Upper lobe of left lung (tissue), 6 donors: ENCODE measurements at places on chromosomes 1 and 21. TPM values are rescaled to one million over a fixed set of nuclear protein-coding genes. Genes with fewer than 3 reads are reported as not detected.
A peak's percentile ranks its signal among the peaks of the same experiment; 100 is the strongest.

Gene LINGO4
- 0.74 TPM for total RNA-seq

DNA sequence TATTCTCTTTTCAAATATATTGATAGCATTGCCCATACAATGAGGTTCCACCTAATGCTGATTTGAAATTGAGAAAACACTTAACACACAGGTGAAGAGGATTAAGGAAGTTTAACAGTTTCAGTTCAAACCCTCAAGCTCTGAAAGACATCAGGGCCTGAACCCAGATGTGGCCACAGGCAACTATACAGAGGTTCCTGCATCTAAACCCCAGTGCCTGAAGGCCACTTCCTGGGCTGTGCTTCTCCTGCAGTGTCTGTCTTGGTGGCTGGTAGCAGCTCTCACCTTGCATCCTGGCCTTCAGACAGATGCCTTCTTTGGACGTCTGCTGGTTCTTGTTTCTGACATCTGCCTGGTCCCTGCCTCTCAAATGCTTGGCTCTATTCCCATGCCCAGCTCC lies 25.1 kb upstream of the NGF start:
- no peaks in the 10 kb centered on the region for H3K36me3 ChIP-seq
- H3K27me3 ChIP-seq: no peaks in the 10 kb centered on the region
- no peak for DNase-seq
- no peaks in the 10 kb centered on the region for H3K4me1 ChIP-seq
- H3K27ac ChIP-seq: no peak overlapping the region

DNA sequence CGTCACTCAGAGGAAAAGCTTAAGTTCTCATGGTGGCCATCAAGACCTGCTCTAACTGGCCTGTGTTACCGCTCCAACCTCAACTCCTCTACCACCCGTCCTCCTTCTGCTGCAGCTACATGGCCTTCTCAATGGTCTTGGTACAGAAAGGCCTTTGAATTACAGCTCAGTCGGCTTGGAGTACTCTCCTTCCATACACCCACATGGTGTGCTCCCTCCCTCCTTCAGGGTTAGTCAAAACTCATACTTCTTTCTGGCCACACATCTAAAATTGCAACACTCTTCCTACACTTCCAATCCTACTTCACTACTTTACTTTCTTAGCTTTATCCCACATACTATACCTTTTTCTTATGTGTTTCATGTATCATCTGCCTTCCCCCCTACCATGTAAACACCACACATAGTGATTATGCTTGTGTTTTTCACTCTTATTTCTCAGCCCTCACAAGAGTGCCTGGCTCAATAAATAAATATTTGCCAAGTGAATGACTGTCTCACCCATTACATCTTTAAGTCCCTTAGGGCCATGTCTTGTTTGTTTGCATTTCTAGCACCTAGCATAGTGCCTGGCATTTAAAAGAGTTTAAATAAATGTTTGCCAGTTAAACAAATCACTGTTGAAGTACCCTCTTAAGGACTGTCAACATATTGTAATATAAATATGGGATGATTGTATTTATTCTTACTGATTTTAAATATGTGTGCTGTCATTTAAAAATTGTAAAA lies 37.6 kb upstream of the HMCN1 start:
- H3K4me1 ChIP-seq: peaks cover 5% of the 10 kb centered on the region
- DNase-seq: peak; percentile 22
- H3K4me3 ChIP-seq: no peak overlapping the region
- no peak overlapping the region for H3K27ac ChIP-seq
- H3K36me3 ChIP-seq: no peaks in the 10 kb centered on the region

GRCh38 chr1:159071970-159072582 lies 4.5 kb downstream of the AIM2 start:
- peaks cover 15% of the 10 kb centered on the region for H3K4me1 ChIP-seq
- no peaks in the 10 kb centered on the region for H3K27me3 ChIP-seq
- no peak for DNase-seq

DNA sequence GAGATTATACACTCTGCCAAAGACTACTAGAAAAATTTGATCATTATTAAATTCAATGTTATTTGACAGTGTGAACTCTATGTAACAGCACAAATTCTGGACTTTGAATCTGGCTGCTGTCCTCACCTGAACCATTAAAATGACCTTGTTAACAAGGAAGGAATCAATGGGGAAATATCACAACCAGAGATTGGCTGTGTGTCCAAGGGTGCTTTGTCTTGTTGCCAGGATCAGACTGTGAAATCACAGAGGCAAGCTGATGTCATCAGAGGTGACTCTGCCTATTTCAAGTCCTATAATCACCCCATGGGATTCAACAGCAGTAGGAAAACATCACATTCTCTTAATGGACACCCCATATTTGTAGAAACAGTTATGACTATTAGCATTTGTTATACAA lies 46.8 kb downstream of the ADAMTS5 start:
- no peaks in the 10 kb centered on the region for H3K27me3 ChIP-seq
- H3K4me3 ChIP-seq: no peak overlapping the region
- no peaks in the 10 kb centered on the region for H3K36me3 ChIP-seq
- no peaks in the 10 kb centered on the region for H3K4me1 ChIP-seq
- no peak for DNase-seq

- no peak overlapping the region for H3K27ac ChIP-seq
- H3K4me3 ChIP-seq: no peak overlapping the region
- no peaks in the 10 kb centered on the region for H3K4me1 ChIP-seq
- no peaks in the 10 kb centered on the region for H3K36me3 ChIP-seq
Measured at GRCh38 chr1:64100791-64101190, 102.6 kb upstream of the UBE2U start.

Gene CEP170
- 160 TPM for total RNA-seq

DNA sequence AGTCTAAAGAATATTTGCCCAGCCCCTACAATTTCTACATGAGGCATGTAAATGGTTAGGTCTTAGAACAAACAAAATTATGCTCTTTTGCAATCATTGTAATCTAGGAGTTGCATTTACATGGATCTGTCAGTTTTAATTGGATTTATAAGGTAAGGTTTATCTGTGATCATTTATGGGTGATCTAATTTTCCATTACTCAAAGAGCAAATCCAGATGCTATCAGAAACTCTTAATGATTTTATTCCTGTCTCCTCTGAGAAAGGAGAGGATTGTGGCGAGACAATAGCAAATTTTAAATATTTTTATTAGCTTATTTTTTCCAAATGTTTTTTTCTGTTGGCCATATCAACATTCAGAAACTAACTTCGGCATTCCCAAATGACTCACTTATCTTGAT lies 14.2 kb upstream of the NEGR1 start:
- H3K4me1 ChIP-seq: no peaks in the 10 kb centered on the region
- H3K27me3 ChIP-seq: no peaks in the 10 kb centered on the region
- DNase-seq: no peak
- no peak overlapping the region for H3K4me3 ChIP-seq
- H3K27ac ChIP-seq: no peak overlapping the region

- H3K27ac ChIP-seq: no peak overlapping the region
- DNase-seq: no peak
- H3K4me1 ChIP-seq: no peaks in the 10 kb centered on the region
- no peaks in the 10 kb centered on the region for H3K27me3 ChIP-seq
Measured at GRCh38 chr1:167899253-167899681, 14.7 kb downstream of the ADCY10 start.

DNA sequence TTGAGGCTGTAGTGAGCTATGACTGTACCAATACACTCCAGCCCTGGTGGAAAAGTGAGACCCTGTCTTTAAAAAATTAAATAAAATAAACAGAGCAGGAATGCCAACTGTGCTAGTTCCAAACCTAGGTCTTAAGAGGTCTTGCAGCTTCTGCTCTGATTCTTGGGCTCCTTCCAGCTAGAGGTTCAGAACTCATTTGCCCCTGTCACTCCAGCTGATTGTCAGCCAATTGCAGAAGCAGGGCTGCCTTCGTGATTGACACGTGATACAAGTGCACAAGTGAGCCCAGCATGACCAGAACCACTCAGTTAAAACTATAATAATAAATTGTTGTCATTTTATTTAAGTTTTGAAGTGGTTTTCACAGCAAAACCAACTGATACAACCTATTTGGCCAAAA lies 298.4 kb downstream of the USP25 start:
- no peaks in the 10 kb centered on the region for H3K27me3 ChIP-seq
- H3K36me3 ChIP-seq: no peaks in the 10 kb centered on the region
- H3K27ac ChIP-seq: no peak overlapping the region
- no peak for DNase-seq
- no peaks in the 10 kb centered on the region for H3K4me1 ChIP-seq
- no peak overlapping the region for H3K4me3 ChIP-seq

Gene WNT4
- 1.8 TPM for total RNA-seq

DNA sequence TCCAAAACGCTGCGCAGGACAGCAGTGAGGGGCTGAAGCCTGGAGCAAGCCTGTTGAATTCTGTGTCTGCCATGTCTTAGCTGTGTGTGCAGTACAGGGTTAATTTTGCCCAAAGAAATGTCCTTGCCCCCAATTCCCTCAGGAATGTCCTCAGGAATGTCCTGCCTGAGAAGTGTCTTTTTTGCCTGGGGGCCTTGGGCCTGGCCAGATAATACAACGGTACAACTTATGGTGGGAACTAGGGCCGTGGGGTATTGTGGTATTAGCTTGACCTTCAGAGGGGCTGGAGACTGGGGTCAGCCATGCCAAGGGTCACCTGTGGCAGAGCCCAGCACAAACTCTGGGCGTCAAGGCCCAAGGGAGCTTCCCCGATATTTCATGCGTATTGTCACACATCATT lies 107.7 kb downstream of the AJAP1 start:
- no peaks in the 10 kb centered on the region for H3K4me1 ChIP-seq
- no peak overlapping the region for H3K4me3 ChIP-seq
- no peaks in the 10 kb centered on the region for H3K36me3 ChIP-seq
- H3K27ac ChIP-seq: no peak overlapping the region

GRCh38 chr21:35469498-35469897 lies 420.4 kb upstream of the RUNX1 start:
- DNase-seq: no peak
- H3K4me3 ChIP-seq: no peak overlapping the region
- H3K4me1 ChIP-seq: no peaks in the 10 kb centered on the region
- no peaks in the 10 kb centered on the region for H3K27me3 ChIP-seq
- no peak overlapping the region for H3K27ac ChIP-seq

GRCh38 chr1:34786521-34787325 lies 5.7 kb downstream of the GJB3 start:
- no peak overlapping the region for H3K4me3 ChIP-seq
- no peaks in the 10 kb centered on the region for H3K36me3 ChIP-seq
- peaks cover 13% of the 10 kb centered on the region for H3K4me1 ChIP-seq

DNA sequence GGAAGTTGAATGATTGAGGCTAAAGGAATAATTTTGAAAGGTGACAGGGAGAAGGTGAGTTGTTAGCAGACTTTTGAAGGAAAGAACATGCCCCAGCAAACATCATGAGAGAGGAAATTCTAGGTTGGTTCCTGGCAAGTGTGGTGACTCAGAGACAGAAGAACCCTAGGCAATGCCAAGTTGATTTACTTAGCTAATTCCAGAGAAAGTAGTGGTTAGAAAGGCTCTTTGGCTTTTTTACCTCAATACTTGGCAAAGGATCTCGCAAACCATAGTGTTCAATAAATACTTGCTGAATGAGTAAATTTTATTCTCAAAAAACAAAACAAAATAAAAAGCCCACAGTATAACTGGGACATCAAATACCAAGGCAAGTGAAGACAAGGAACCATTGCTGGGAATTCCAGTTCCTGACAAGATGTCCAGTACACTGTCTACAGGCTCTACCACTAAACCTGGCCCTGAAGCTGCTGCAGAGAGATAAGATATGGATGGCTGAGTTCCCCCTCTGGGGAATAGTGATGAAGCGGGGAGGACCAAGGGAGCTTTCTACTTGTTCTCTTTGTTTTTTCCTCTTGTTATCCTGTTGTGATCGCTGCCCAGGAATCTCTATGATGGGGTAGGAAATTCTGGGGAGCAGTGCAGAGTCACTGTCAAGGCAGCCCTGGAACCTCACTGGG lies 48.2 kb downstream of the IL12RB2 start:
- no peaks in the 10 kb centered on the region for H3K36me3 ChIP-seq
- H3K27ac ChIP-seq: no peak overlapping the region
- no peaks in the 10 kb centered on the region for H3K4me1 ChIP-seq
- H3K27me3 ChIP-seq: no peaks in the 10 kb centered on the region
